Myometrial cell (primary cell): ENCODE measurements at places on chromosomes 11 and 22. TPM values are rescaled to one million over a fixed set of nuclear protein-coding genes. Genes with fewer than 3 reads are reported as not detected.

Gene PKDREJ
- not detected in 2 replicates for total RNA-seq

Gene CARD18
- total RNA-seq = not detected in 2 replicates

Gene PRAME
- total RNA-seq = not detected in 2 replicates

Gene PARVA
- total RNA-seq = 44.1 and 54.2 TPM in 2 replicates

Gene UCP2
- 2.7 and 13.0 TPM in 2 replicates for total RNA-seq
